Retina (tissue), 1 donor: ENCODE measurements at places on chromosomes 6 and 20.

GRCh38 chr6:27188885-27189418, 58.5 kb upstream of the PRSS16 start:
- DNase-seq, result peak; percentile 89

DNA sequence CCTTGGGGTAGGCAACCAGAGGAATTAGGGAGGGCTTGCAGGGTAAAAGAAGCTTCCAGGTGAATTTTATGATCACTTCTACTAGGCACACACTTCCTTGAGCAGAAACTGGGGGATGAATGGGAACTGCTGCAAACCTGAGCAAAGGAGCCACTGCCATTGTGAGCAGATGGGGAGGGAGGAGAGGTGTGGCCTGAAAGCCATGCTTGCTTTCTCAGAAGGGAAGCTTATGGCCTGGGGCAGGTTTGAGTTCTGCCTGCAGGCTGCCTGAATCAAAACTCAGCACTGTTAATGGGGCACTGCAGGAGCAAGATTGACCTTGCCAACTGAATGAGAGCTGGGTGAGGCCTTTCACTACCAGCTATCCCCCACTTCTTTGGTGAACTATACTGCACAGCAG, 328.1 kb downstream of the NKAIN2 start:
- no peak for DNase-seq

- no peak for DNase-seq
Measured at GRCh38 chr20:3696745-3697587, 15.2 kb upstream of the ADAM33 start.

DNA sequence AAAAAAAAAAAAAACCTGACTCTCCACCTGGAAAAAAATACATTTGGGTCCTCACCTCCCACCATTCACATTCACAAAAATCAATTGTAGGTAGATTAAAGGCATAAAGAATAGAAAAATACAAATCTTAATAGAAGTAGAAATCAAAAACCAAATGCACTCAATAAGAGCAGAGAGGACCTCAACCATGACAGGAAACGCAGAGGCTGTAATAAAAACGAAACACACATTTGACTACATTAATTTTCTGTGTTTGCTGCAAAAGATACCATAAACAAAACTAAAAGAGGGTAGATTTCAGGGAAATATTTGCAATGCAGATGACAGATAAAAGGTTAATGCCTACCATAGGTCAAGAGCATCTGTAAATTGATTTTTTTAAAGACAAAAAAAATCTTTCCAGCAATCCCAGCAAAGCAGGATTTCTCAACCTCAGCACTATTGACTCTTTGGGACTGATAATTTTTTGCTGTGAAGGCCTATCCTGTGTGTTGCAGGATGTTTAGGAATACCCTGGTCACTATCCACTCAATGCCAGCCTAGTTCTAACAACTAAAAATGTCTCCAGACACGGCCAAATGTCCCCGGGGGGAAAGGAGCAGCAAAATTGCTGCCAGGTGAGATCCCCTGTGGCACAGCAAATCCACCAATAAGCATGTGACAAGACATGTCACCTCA, 9.1 kb downstream of the ETV7 start:
- DNase-seq, result no peak

DNA sequence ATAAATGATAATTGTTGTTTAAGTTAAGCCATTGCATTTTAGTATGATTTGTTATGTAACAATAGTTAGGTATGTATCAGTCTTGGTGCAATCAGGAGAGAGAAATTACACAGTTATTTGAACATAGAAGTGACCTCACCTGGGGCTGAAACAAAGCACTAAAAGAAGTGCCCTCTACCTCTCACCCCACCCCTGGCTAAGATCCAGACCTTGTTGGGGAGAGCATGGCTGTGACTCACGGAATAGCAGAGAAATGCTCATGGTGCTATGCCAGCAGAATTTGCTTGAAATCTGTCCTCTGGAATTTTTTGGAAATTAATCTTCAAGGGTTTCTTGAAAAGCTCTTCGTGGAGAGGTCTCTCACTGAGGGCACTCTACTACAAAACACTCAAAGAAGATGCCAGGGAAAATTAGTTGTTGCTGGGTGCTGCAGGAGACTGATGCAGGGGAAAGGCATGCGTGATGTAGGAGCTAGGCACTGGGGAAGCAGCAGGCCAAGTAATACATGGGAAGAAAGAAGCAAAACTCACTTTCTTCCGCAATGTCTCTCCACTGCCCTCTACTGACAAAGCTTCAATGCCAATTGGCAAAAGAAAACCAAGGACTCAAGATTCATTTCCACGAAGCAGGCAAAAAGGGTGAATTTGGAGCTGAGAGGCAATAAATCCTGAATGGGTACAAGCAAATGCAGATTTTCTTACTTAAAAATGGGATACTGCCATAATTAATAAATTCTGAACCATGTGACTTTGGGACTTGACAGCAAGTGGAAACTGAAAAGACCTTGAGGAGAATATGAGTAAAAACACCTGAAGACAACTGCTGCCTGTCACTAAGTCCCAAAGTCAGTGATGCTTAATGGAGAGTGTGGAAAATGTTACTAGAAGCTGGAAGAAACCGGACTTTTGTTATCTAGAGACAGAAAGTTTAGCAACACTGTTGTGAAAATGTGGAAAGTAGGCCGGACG, 136.3 kb upstream of the ZNF184 start:
- no peak for DNase-seq

DNA sequence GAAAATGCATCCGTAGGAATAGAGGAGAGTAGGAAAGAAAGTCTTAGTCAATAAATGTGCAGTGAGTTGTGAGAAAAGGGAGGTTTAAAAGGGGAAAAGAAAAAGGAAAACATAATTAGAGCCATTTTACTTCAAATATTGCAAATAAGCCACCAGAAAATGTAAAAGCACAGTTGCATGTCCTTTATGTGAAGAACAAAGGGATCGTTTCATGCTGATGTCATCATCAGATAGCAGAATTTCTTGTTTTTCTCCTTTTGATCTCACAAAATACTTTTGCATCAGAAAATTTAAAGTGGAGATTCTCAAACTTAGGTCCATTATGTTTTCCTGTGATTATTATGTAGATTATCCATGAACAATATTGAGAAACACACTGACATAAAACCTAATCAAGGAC, 166.7 kb downstream of the HAO1 start:
- DNase-seq, result no peak

GRCh38 chr20:45765307-45765875, 26.3 kb downstream of the WFDC3 start:
- DNase-seq, result no peak

DNA sequence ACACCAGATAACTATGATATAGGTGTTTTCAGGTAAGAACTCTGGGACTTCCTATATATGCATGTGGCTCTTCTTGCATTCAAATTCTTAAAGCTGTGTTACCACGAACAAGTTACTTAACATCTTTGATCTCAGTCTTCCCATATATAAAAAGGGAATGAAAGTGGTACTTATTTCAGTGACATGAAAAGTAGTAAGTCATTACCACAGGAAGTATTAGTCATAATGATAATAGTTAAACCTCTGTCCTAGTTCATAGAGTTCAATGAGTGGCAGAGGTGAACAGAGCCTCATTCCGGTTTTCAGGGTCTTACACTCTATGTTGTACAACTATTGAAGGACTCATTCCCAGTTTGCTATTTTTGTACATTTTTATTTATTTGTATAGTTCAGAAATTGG, 237.0 kb downstream of the NKAIN2 start:
- DNase-seq, result no peak

- no peak for DNase-seq
Measured at GRCh38 chr20:38043512-38044300, 10.2 kb downstream of the RPRD1B start.

DNA sequence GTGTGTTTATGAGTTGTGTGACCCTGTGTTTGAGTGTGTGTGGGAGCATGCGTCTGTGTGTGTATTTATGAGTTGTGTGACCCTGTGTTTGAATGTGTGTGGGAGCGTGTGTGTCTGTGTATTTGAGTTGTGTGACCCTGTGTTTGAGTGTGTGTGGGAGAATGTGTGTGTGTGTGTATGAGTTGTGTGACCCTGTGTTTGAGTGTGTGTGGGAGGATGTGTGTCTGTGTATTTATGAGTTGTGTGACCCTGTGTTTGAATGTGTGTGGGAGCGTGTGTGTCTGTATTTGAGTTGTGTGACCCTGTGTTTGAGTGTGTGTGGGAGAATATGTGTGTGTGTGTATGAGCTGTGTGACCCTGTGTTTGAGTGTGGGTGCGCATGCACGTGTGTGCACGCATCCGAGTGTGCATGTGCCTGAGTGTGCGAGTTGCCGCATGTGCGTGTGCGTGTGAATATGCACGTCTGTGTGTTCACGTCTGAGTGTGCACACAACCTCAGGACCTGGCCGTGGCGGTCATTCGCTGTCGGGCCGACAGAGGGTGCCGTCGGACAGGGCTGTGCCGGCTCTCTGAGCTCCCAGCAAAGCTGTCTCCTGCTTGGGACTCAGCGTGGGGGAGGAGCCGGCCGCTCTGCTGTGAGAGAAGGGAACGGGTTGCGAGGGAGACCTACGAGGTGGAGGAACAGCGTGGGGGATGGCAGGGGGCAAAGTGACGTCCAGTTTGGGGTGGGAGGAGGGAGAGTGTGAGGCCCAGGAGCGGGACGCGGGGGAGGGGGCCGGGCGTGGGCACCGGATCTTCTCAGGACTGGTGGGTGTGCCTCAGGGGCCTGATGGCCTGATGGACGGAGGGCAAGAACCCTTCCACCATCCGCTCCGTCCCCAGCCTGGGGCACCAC, 19.7 kb downstream of the SLC17A9 start:
- peak; percentile 89 for DNase-seq

- peak; percentile 54 for DNase-seq
Measured at GRCh38 chr6:139925894-139926641, 551.6 kb upstream of the CITED2 start.

DNA sequence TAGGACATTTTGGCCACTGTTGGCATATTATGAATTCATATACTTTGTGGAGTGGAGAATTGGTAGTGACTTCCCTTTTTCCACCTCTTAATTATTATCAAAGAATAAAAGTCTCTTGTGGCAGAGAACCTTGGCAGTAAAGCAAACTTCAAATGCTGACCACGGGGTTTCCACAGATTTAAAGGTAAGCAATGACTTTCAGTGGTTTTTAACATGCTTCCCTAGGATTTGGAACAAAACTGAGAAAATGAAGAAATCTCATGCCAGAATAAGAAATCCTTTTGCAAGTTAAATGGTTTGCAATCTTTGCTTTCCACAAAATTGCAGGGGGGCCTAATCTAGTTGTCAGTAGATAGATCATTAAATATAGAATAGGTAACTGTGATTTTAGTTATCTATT, 2.0 kb upstream of the SDC4 start:
- no peak for DNase-seq

- DNase-seq, result no peak
Measured at GRCh38 chr6:157513619-157514485, 132.9 kb downstream of the ZDHHC14 start.

GRCh38 chr6:37024656-37025337, 19.3 kb downstream of the FGD2 start:
- no peak for DNase-seq

DNA sequence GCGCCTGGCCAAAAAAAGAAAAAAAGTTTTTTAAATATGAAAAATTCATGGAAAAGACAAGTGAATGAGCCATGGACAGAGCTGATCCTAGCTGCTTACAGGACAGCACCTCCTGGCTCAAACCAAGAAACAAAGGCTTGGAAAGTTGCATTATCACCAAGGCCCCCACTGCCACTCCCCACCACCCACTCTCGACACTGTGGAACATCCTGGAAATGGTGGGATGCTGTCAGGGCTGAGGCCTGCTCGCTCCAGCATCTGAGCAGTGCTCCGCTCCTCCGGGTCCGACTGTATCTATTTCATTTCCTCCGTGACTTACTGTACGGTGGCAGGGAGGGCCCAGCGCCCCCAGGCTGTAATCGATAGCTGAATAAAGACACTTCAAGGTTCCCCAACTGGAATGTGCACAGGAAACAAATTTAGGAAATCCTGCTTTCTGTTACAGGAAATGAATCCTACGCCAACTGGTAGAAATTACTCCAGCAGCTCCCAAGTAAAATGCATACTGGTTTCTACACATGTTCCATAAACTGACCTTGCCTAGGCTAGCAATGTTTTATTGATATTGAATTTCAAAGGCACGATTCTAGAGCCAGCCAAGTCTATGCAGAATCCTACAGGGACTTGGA, 109.5 kb upstream of the NFATC2 start:
- DNase-seq, result no peak

- no peak for DNase-seq
Measured at GRCh38 chr20:12395760-12396159, 478.1 kb downstream of the BTBD3 start.

GRCh38 chr6:74925683-74926082, 280.2 kb downstream of the COL12A1 start:
- no peak for DNase-seq

GRCh38 chr6:73639040-73639439, 14.8 kb downstream of the SLC17A5 start:
- DNase-seq, result no peak

DNA sequence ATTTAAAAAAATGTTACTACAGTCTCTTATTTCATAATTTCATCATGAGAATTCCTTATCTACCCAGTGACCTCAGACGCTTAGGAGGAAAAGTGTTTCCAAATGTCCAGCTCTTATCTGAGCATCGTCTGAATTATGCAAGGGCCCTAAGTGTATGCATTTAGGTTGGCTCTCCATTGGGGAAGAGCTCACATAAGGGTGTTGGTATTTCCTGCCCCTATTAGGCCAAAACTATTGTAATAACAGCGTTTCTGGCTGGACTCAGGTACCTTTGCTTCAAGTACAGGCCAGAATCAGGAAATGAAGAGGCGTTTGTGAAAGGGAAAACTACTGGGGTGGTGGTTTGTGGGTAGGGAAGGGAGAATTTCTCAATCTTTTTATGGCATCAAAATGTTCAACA, 40.4 kb upstream of the SGK1 start:
- no peak for DNase-seq

GRCh38 chr6:116111552-116112528, 11.2 kb downstream of the NT5DC1 start:
- DNase-seq, result no peak

GRCh38 chr6:155419161-155419560, 36.5 kb downstream of the NOX3 start:
- no peak for DNase-seq

DNA sequence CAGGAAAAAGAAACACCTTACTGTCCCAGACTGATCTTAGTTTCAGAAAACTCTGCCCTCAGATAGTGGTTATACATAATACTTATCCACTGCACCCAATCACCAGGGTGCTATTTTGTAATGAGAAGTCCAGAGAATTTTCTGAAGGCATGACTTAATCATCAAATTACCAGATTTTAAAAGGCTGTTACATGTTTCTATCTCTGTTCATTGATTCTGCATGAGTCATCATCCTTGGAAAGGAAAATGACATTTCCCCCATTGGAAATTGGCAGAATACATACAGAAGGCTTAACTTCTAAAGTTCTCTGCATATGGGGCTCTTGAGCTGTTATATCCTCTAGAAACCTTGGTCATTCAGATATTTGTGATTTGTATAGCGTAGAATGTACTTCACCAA, 587.9 kb upstream of the FLRT3 start:
- DNase-seq, result no peak
